Mesenchymal stem cell (in vitro differentiated cells and primary cell): ENCODE measurements at places on chromosomes 16 and 17.

GRCh38 chr17:34719569-34719968 lies 140.2 kb downstream of the TMEM132E start:
- H3K4me3 ChIP-seq, result no peak overlapping the region
- no peak for DNase-seq
- no peaks in the 10 kb centered on the region for H3K27me3 ChIP-seq
- H3K36me3 ChIP-seq, result no peaks in the 10 kb centered on the region
- no peak overlapping the region for H3K27ac ChIP-seq

DNA sequence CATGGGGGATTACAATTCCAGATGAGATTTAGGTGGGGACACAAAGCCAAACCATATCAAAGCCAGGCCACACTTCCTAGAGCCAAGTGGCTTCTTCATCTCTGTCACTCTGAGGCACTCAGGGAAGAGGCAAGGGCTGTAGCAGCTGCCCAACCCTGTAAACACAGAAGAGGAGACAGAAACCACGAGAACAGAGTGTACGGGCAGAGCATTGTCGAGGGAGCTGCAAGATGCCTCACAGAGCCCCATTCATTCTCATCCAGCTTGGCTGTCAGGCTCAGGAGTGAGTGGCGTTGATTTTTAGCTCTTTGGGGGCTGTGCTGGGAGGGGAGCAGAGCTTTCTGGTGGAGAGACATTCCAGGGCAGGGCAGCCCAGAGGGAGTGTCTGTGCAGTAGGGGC lies 117.2 kb upstream of the SALL1 start:
- no peaks in the 10 kb centered on the region for H3K4me1 ChIP-seq
- H3K36me3 ChIP-seq, result no peaks in the 10 kb centered on the region
- no peaks in the 10 kb centered on the region for H3K27me3 ChIP-seq
- H3K4me3 ChIP-seq, result peak overlapping the region; percentile 14

DNA sequence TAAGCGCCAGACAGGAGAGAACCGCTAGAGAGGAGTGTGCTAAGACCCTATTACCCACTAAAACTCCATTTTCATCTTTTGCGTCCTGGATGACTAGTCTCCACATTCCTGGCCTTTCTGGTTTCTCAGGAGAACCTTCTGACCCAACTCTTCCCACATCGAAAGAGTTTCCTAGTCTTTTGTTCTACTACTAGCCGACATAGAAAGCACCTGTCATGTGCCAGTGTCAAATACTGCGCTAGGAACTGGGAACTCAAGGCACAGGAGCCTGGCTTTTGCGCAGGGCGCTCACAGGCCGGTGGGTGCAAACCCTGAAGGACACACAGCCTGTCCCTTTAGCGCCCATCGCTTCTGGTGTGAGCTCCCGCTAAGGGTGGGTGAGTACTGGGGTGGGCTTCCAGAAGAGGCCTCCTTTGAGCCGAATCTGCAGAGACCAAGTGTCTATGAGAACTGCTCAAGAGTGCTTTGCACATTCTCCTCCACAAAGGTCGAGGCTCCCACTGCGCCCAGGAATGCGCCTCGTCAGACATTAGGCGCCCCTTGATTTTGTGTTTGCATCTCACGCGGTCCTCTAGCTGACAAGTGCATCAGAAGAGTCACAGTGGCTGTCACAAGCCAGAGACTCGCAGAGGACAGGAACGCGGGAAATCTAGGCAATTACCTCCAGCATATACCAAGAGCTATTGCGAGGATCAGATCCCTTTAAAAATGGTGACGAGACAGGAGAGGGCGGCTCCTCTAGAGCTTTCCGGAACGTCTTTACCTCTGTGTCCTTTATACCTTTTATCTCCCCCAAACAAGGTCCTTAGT lies 2.0 kb upstream of the PSMB3 start:
- DNase-seq, result peak; percentile 53
- H3K27me3 ChIP-seq, result no peaks in the 10 kb centered on the region
- peaks cover 17% of the 10 kb centered on the region for H3K36me3 ChIP-seq
- peaks cover 45% of the 10 kb centered on the region for H3K4me1 ChIP-seq
- H3K27ac ChIP-seq, result no peak overlapping the region
- peak overlapping the region; percentile 46 for H3K4me3 ChIP-seq

DNA sequence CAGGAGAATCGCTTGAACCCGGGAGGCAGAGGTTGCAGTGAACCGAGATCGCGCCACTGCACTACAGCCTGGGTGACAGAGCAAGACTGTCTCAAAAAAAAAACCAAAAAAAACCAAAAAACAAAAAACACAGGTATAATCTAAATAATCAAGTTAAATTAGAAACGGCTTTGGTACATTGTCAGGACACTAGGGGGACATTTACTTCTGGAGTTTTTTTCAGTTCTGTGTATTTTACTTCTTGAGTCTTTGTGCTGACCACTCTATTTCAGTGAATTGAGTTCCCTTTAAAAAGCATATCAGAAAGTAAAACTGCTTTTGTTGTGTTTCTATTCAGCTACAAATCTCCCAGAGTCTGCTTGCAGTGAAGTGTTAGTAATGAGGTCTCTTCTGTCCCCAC lies 36.3 kb downstream of the DHRS7B start:
- H3K27ac ChIP-seq, result no peak overlapping the region
- no peaks in the 10 kb centered on the region for H3K27me3 ChIP-seq
- DNase-seq, result no peak
- no peaks in the 10 kb centered on the region for H3K4me1 ChIP-seq
- no peaks in the 10 kb centered on the region for H3K36me3 ChIP-seq

- no peaks in the 10 kb centered on the region for H3K36me3 ChIP-seq
- no peak for DNase-seq
- no peak overlapping the region for H3K4me3 ChIP-seq
- no peaks in the 10 kb centered on the region for H3K27me3 ChIP-seq
These were observed 1.5 kb upstream of the TBCD start for GRCh38 chr17:82750241-82750908.

DNA sequence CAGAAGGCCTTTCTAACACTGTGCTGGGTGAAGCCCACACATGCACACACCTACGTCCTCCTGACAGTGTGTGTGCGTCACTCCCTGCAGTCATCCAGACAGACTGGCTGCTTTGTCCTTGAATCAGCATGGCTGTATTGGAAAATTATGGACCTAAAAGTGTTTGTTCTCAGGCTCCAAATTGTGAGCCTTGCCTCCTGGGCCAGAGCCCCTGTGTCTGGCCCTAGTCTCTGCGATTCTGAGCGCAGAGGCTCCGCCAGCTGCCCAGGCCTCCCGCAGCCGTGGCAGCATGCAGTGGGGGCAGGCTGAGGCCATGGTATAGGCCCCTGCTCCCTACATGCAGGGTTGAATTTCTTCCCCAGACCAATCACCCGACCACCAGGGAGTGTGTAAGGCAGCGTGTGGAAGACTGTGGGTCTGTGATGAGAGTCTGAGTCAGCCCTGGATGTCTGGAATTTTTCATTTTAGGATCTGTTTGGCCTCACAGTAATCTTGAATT lies 166.9 kb downstream of the LGALS9B start:
- H3K36me3 ChIP-seq, result peaks cover 35% of the 10 kb centered on the region
- peak; percentile 80 for DNase-seq
- H3K27ac ChIP-seq, result peak overlapping the region; percentile 72
- H3K27me3 ChIP-seq, result no peaks in the 10 kb centered on the region

- DNase-seq, result peak; percentile 72
- no peak overlapping the region for H3K27ac ChIP-seq
- no peaks in the 10 kb centered on the region for H3K4me1 ChIP-seq
- peak overlapping the region; percentile 68 for H3K4me3 ChIP-seq
- no peaks in the 10 kb centered on the region for H3K36me3 ChIP-seq
These were observed 126.8 kb upstream of the PSMD7 start for GRCh38 chr16:74169687-74170376.

DNA sequence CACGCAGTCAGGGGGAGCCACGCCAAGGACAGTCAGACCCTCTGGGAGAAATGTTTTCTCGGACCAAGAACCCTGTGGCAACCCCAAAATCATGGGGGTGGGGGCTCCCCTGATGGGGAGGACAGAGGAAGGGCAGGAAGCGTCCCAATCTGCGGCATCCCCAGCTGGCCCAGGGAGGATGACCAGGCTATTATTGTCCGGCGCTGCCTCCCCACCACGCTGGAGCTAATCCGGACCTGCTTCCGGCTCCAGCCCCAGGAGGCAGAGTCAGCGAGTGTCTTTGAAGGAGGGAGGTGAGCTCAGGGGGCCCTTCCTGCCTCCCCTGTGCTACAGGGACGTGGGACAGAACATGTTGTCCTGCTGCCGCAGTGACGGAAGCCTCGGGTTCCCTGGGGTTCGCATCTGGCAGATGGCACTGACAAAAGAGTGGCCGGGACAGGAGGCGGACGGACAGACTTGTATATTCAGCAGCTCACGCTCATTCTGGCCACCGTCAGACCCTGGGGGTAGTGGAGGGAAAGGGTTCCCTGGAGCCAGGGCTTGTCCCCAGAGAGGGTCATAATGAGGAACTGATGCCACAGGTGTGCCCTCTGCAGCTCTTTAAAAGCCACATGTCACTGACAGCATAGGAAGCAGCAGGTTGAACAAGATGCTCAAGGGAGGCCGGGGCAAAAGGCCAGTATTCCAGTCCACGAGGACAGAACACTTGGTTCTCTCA lies 54.3 kb upstream of the CDC42EP4 start:
- H3K36me3 ChIP-seq, result no peaks in the 10 kb centered on the region
- H3K27me3 ChIP-seq, result no peaks in the 10 kb centered on the region
- no peak overlapping the region for H3K27ac ChIP-seq
- H3K4me1 ChIP-seq, result peaks cover 19% of the 10 kb centered on the region
- no peak for DNase-seq
